ENCODE measurements at places on chromosomes 7 and 10. TPM values are rescaled to one million over a fixed set of nuclear protein-coding genes. Genes with fewer than 3 reads are reported as not detected.

TMEM140 gene
- 11.2 TPM for polyA plus RNA-seq

FAM107B gene
- 36.4 TPM for polyA plus RNA-seq

CTNNA3 gene
- polyA plus RNA-seq = 24.8 TPM

PCGF5 gene
- 21.5 TPM for polyA plus RNA-seq

PRKCQ gene
- polyA plus RNA-seq = 10.1 TPM

COL28A1 gene
- polyA plus RNA-seq = 6.4 TPM

NODAL gene
- 2.6 TPM for polyA plus RNA-seq

DNA sequence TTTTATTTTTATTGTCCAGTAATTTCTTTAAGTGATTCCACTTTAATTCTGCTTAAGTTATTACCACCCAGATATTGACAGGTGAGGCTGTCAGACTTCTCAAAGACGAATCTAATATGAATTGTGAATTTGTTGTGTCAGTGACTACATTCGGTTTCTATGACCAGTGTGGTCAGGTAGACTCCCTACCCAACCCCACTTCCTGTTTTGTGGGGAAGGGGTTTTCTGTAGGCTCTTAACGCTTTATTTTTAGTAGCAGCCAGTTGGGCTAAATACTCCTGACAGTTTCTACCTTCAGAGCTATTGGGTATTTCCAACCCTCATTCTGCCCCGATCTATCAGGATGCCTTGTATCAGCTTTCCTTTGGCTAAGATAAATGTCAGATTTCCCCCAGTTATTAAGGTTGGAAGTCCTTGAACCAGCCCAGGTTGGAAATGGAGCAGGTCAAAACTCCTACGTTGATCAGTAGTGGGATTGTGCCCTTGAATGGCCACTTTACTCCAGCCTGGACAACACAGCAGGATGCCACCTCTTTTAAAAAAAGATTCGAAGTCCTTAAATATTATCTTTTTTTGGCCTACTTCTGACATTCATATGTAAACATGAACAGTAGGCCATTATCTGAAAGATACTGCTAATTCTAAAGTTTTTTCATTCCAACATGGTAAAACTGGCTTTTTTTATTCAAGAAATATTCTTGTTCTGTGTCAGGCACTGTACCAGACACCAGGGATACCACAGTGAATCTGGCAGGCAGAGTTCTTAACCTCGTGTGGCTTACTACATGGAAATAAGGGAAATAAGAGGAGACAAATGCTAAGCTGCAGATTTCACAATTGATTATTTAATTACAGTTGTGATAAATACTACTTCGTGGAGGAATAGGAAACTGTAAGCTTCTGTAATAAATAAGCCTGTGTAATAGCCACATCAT is 133.3 kb upstream of the SAMD8 start:
- DNase-seq = no peak

DNA sequence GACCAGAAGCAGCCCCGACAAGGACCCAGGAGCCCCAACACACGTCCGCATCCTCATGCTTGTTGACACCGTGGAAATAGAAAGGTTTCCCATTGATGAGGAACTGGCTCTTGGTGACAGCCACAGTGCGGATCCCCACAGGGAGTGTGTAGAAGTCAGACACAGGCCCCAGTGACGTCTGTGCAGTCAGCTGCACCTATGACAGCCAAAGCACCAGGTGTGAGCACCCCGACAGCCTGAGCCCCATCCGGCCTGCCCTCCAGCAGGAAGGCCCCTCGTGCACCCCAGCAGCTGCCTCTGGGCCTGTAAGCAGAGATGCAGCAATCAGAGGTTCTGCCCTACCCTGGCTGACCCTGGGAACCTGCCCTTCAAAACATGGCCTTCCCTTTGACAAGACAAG is 7.1 kb downstream of the GUSB start:
- no peak for DNase-seq

GRCh38 chr10:32971536-32972091 is 13.6 kb upstream of the ITGB1 start:
- no peak for DNase-seq

DNA sequence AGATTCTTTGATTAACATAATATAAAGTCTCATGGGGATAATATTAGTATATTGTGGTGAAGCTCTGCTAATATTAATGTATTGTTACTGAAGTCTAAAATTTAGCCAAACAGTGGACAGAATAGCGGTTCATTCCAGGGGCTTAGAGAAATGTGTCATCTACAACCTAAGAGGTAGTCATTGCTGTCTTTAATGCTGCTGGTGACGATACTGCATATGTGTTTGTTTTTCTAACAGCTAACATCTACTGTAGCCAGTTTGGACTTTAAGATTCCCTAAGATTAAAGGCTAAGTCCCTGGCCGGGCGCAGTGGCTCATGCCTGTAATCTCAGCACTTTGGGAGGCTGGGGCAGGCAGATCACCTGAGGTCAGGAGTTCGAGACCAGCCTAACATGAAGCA is 102.0 kb upstream of the SAMD8 start:
- DNase-seq = no peak

- DNase-seq = no peak
Measured at GRCh38 chr7:139317939-139318505, 23.1 kb upstream of the FMC1 start.

DNA sequence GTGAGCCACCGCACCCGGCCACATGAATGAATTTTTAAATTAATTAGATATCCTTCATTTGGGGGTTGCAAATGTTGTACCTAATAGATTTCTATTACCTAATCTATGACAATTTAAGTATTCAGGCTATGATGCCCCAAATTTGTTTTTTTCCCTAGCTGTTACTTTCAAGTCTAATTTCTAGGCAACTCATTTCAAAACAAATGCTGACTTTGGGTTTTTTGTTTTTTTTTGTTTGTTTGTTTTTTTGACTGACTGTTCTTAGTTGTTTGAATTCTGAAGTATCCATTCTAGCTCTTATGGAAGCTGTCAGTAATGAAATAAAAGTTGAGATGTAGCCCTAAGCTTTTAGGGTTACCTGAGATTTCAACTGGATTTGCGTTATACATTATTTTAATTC is 62.3 kb downstream of the CREM start:
- no peak for DNase-seq

DNA sequence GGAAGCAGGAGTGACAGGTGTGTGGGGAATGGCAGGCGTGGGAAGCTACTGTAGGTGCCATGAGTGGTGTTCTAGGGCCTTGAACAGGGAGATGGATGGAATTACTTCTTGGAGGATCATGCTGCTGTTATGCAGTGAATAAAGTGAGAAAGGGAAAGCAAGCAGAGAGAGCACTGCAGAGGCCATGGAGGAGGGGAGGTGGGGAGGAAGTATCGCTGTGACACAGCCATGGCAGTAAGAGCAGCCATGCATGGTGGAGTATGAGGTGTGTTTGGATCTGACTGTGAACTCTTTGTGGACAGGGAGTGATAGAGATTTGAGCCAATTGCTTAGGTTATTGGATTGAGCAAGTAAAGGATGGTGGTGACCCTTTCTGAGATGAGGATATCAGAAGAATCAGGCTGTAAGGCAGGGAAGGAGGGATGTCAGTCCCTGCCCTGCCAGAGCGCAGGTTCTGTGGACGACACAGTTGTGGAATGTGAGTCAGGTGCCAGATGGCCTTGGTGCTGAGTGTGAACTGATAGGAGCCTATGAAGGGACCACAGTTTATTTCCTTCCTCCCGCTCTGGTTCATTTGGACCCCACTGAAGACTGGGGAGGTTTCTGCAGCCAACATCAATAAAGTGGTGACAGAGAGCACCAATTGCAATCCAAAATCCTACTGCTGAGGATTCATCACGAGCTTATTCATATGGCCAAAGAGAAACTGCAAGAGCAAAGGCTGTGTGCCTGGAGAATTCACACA is 105.5 kb upstream of the TMEM72 start:
- no peak for DNase-seq
